ENCODE measurements at places on chromosomes 5 and 9.

- DNase-seq = peak; percentile 33
Observed at GRCh38 chr5:147949711-147950573, 43.6 kb upstream of the C5orf46 start.

- DNase-seq = no peak
Observed at GRCh38 chr9:33167972-33168461, 881 bp upstream of the B4GALT1 start.

- DNase-seq = no peak
Observed at GRCh38 chr5:38923661-38924451, 78.0 kb downstream of the OSMR start.

- no peak for DNase-seq
Observed at GRCh38 chr5:174552428-174552827, 172.0 kb upstream of the MSX2 start.

GRCh38 chr9:21810881-21811280, 8.4 kb downstream of the MTAP start:
- no peak for DNase-seq

- DNase-seq = no peak
Observed at GRCh38 chr5:168649306-168649705, 70.1 kb upstream of the PANK3 start.

DNA sequence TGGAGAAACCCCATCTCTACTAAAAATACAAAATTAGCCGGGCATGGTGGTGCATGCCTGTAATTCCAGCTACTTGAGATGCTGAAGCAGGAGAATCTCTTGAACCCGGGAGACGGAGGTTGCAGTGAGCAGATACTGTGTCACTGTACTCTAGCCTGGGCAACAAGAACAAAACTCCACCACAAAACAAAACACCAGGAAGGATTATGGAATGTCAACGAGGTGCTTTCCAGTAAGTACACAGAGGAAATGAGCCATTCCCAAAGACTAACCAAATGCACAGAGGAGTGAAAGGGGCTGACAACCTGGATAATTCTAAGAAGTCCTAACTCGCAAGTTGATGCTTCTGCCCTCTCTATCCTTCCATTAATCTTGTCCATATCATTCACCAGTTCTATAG, 126.1 kb upstream of the RETREG1 start:
- DNase-seq = peak; percentile 7

DNA sequence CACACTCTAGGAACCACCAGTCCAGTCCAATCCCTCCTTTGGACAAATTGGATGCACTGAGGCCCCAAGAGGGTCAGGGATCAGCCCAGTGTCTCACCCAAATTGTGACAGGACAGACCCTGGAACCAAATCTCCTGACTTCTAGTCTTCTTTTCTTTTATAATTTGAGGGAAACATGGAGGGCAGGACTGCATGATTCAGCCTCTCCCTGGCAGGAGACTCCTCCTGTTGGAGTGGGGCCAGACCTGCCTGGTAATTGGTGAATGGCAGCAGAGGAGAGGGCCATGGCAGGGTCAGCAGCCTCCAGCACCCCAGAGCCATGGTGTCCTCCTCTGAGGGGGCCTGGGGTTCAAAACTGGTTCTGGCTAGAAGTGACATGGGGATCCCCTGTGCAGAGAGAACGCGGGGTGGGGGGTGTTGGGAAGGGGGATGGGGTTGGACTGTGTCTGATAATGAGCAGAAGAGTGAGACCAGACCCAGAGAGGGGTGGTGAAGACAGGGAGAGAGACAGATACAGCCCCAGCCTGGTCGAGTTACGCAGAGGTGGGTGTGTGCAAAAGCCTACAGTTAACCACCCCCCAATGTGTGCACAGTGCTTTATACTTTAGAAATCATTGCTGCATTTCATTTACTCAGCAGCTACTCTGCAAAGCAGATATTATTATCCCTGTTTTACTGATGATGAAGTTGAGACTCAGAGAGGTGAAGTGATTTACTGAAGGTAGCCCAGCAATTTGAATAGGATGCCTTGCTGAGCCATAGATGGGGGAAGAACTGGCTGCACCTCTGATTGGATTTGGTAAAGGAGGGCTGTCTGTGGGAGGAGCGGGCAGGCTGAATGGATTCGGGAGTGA, 3.8 kb upstream of the SYNPO start:
- DNase-seq = peak; percentile 19

DNA sequence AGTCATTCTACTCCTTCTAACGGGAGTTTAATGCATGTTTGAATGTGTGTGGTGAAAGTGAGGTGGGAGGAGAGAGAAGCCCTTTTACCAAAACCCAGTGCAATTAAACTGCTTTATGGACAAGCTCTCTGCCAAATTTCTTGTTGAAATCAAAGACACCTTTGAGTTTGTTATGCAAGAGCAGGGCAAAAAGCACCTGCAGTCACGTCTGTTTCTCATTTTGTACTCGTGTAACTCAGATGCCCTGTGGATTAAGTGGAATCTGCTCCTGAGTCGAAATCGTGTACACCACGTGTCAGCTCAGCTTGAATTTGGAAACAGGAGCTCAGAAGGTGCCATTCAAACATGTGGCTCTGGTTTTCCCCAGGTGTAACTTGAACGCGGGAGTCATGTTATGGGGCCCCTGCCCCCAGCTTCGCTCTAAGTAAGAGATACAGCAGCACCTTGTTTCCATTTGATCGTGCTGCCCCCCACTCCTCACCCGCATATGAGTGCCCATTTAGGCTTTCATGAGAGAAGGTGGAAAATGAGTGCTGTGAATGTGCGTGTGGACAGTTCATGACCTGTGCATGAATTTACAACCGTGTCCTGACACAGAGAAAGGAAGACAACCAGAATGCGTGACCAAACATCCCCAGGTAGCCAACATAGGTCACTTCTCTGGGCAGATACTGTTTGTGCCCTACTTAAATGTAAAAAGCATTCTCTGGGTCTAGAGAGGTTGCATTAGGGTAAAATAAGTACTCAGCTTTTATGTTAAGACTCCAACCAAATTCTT, 347.0 kb upstream of the SLC30A5 start:
- no peak for DNase-seq

DNA sequence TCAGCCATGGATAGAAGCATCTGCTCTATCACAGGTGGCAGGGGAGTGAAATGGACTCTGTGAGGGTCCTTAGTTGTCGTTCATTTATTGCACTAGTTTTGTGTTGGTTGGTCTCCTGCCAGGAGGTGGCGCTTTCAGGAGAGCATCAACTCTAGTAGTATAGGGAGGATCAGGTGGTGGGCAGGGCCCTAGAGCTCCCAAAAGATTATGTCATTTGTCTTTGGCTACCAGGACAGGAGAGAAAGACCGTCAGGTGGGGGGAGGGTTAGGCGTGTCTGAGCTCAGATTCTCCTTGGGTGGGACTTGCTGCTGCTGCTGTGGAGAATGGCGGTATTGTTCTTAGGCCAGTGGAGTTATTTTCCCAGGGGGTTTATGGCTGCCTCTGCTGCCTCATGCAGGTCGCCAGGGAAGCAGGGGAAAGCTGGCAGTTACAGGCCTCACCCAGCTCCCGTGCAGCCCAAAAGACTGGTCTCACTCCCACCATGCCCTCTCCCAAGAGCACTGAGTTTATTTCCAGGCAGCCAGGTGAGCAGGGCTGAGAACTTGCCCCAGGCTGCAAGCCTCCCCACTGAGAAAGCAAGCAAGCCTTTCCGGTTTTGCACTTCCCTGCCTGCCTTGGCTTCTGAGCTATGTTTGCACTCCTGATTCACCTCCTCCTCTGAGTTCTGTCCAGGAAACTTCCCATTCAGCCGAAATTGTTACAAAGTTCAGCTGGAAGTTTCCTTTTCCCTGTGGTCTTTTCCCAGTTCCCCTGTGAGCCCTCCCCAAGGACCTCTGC, 317.3 kb downstream of the TAF11L14 start:
- DNase-seq = no peak

DNA sequence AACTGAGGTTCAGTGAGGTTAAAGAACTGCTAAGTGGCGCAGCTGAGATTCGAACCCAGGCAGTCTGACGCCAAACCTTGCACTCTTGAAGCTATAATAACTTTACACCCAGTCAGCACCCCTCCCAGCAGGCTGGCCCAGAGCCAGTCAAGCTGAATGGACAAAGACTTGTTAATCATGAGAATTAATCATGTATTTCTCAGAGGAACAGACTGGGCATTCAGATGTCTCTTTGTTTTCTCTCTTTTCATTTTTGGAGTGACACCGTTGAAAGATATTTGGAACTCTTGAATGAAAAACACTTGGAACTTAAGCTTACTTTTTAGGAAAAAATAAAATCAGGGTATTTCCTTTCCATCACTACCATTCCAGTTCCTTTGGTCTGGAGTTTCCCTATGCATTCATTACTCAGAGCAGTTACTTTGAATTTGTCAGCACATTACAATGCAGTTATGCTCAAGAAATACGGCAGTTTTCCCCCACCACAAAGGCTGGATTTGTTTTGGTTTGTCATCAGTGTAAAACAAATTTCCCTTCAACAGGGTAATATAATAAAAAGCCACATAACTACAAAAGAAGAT, 22.6 kb upstream of the MAMDC2 start:
- DNase-seq = no peak
